ENCODE measurements at places on chromosomes 16 and 17.

- DNase-seq: peak; percentile 98
Measured at GRCh38 chr16:29973384-29974246, at the start of gene TAOK2. Gene TAOK2 (plus strand): TSS chr16:29973868. CDS start chr16:29977773, 3,905 bp downstream.

GRCh38 chr16:19980632-19981265 lies 92.9 kb downstream of the GPR139 start:
- no peak for DNase-seq

GRCh38 chr16:87597324-87597830 lies 4.9 kb upstream of the JPH3 start:
- no peak for DNase-seq

GRCh38 chr16:68082629-68083238 lies 2.4 kb upstream of the NFATC3 start:
- no peak for DNase-seq

GRCh38 chr17:64531955-64532371 lies 25.2 kb downstream of the CEP95 start:
- no peak for DNase-seq

GRCh38 chr16:27756206-27756970 lies 206.4 kb downstream of the KATNIP start:
- no peak for DNase-seq

- DNase-seq: peak; percentile 6
Measured at GRCh38 chr17:8826808-8827435, 27.8 kb upstream of the MFSD6L start.
